ENCODE measurements at places on chromosomes 5 and 9.

GRCh38 chr9:122218071-122218934 lies 10.5 kb downstream of the LHX6 start:
- no peak for DNase-seq

DNA sequence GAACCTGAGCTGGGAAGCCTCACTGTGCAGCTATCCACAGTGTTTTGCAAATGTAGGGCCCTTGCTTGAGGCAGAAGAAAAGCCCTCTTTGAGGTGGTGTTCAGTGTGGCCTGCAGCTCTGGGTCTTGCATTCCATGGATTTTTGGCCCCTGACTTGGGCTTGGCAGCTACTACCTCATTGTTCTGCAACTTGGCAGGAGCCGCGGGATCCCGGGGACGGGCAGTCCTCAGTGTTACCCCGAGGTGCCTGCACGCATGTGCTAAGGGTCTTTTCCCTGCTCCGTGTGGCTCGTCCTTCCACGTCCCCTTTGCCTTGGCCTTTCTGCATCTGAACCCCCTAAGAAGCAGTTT lies 39.8 kb downstream of the NEK6 start:
- DNase-seq = no peak

GRCh38 chr9:14813336-14814248 lies 91.1 kb upstream of the CER1 start:
- DNase-seq = no peak

DNA sequence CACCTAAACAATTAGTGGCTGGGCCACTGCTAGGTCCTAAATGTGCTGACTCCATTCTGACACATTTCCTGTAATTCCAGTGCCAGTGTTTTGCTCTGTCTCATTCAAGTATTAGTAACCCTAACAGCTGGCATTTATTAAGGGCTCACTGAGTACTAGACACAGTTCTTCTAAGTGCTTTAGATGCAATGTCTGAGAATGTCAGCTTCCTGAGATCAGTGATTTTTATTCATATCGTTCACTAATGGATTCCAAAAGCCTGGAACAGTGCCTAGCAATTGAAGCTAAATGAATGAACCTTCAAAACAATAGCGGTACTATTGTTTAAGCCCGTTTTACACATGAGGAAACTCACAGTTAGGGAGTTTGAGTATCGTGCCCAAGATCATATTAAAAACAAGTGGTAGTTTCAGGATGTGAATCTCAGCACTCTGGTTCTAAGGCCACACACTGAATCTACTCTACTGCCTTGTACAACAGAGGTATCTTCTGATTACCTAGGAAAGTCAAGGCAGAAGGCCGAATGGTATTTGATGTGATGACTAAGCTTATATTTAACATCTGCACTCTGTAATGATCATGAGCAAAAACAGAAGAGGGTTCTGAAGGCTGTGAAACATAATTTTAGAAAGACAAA lies 304.0 kb downstream of the PJA2 start:
- no peak for DNase-seq

DNA sequence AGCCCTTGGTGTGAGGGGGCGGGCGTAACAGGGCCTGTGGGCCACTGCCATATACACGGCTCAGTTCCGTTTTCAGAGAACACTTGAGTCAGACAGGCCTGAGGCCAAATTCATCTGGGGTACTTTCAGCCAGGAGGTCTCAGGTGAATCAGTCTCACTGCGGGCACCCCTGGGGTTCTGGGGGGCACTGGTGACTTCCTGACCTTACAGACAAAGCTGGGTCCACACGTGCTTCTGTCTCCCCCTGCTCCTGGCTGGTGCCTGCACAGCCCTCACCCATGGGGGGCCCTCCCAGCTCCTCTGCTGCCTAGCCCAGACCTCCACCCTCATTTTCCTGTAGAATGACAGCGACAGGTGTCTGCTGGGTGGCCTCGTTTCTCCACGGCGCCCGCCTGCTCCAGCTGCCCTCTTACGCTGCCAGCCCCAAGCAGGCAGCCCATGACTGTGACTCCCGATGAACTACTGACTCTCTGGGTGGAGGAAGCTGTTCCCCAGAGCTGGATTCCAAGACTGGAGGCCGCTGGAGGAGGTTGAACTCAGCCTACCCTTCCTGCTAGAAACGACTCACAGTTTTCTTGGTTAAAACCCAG lies 374.1 kb upstream of the IRX4 start:
- no peak for DNase-seq

DNA sequence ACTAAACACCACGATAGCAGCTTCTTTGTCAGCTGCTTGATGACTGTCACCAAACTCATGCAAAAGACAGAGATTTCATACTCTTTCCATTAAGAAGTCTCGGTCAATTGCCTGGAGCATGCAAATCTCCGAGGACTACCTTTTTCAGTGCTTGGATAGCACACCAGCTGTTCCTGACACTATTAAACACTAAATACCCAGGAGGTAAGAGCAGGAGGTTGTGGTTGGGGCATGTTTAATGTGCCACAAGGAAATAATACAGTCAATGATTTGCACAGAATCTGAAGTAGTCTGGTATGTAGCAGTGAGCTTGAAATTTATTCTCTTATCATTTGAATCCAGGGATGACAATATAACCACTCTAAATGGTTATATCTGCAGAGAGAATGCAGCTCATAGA lies 996.2 kb downstream of the CDH12 start:
- no peak for DNase-seq

GRCh38 chr5:135451581-135452320 lies 400 bp downstream of the TIFAB start:
- no peak for DNase-seq

DNA sequence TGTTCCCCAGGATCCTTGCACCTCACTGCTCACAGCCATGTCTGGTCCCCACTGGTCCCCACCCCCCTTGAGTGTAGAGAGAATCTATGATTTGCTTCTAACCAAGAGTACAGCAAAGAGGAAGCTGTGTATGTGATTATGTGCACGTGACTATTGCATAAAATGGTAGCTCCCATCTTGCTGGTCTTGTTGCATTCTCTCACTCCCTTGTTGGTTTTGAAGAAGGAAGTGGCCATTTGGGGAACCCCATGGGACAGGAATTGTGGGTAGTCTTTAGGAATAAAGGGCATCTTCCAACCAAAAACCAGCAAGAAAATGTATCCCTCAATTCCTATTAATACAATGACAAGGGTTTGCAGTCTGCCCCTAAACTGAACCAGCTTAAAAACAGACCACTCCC lies 5.2 kb upstream of the FCN2 start:
- peak; percentile 64 for DNase-seq

GRCh38 chr9:128162215-128163026 lies 2.4 kb downstream of the BBLN start:
- DNase-seq = no peak

GRCh38 chr5:50564079-50564478 lies 102.4 kb upstream of the PARP8 start:
- no peak for DNase-seq

- DNase-seq = peak; percentile 56
Observed at GRCh38 chr9:128099932-128100491, 27.5 kb downstream of the PTGES2 start.

All from suppressor macrophage (primary cell).